ENCODE measurements at places on chromosomes 1 and 21. TPM values are rescaled to one million over a fixed set of nuclear protein-coding genes. Genes with fewer than 3 reads are reported as not detected.
A peak's percentile ranks its signal among the peaks of the same experiment; 100 is the strongest.

DNA sequence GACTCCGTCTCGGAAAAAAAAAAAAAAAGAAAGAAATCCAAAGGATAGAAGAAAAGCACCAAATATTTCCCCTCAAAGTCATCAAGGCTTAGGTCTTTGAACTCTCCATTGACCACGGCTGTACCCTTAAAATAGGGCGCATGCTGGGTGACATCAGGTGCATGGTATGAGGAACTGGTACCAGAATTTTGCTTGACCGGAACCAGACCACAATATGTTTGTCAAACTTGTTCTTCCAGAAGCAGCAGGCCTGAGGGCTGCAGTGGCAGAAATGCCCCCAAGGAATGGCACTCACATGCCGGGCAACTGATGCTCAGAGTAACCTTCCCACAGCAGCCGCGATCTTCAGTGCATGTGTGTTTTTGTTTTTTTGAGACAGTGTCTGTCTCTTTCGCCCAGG lies 21.0 kb downstream of the RCC1 start:
- DNase-seq = no peak

GRCh38 chr1:155185783-155186066 lies 12.1 kb downstream of the TRIM46 start:
- no peak for DNase-seq

GRCh38 chr1:219427989-219428388 lies 184.9 kb downstream of the ZC3H11B start:
- DNase-seq = no peak

DNA sequence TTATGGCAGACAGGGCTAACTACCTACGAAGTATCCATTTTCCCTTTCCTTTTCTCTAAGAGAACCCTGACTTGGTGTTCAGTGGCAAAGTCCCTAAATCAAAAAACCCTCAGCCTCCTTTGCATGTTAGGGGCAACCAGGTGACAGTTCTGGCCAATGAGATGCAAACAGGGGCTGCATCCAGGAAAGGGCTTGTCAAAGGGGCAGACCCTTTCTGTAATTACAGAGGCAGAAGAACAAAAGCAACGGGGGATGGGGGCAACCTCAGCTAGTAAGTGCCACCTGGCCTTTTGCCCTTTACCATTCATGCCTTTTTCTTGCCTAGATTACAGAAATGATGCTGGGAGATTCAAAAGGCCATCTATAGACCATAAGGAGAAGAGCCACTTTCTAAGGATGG lies 34.4 kb downstream of the GLUL start:
- DNase-seq = no peak

Gene TUT4
- total RNA-seq = 248 TPM

DNA sequence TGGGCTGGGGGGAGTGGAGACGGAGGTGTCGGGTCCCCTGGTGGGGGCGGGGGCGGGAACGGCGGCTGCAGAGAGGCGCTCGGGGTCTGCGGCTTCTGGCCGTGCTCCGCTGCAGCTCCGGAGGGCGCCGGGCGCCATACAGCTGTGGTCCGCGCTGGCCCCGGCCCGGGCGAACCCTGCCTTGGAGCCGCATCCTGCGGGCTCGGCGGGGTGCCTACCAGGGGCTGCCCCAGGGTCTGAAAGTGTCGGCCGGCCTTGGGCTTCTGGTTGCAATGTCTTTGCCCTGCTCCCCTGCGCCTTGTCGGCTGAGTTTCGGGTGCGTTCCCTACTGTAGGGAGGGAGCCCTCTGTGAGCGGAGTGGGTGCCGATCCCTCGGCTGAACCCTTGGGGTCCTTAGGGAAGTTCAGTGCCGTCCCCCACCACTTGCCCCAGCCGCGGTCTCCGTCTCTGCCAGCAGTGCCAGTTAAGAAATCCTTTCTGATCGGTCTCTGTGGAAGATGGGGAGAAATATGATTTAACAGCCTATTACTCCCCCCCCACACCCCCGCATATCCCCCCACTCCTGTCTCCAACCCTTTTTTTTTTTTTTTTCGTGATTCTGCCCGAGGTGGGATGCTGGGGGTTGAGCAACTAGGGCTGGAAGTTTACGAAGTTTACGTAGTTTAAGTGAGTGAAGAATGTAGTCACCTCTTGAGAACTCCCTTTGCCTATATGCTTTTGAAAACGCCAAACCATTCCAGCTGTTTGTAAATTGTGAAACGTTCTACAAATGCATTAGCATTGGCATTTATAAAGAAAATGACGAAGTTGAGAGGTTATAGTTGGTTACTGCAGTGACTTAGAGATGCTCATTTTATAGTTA lies 588 bp downstream of the NEXN start:
- peak; percentile 38 for DNase-seq

DNA sequence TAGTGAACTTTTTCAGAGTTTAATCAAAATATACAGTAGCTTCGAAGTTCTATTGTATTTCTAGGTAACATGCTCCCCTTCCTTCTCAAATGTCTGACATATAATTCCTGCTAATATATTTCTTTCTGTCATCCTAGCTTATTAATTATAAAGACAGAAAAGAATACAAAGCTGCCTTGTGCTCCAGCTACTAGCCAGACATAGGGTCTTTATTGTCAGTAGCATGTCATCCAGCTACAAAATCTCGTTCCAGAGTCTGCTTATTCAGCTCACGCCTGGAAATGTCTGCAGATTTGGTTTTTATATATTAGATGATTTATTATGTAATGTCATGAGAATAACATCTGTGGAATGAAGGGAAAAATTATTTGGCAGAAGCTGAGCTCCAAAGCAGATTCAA lies 1102.8 kb downstream of the BRINP3 start:
- DNase-seq = no peak

DNA sequence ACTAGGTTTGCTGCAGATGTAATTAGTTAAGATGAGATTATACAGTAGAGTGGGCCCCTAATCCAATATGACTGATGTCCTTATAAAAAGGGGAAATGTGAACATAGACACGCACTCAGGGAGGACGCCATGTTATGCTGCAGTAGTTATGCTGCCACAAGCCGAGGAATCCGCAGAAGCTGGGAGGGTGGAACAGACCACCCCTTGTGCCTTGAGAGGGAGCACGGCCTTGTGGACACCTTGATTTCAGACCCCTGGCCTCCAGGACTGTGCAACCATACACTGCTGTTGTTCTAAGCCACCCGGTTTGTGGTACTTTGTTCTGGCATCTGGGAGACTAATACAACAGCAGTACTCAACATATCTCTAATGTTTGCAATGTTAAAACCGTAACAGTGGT lies 57.9 kb upstream of the HIVEP3 start:
- DNase-seq = no peak

GRCh38 chr1:820962-821361 lies 102.8 kb upstream of the SAMD11 start:
- no peak for DNase-seq

Gene ICOSLG
- total RNA-seq = 124 TPM

GRCh38 chr1:200880212-200880611 lies 7.4 kb downstream of the GPR25 start:
- no peak for DNase-seq

Gene BSND
- total RNA-seq = not detected

- peak; percentile 13 for DNase-seq
Measured at GRCh38 chr1:62774971-62775595, 8.8 kb upstream of the ATG4C start.

Gene KLHDC8A
- 0.39 TPM for total RNA-seq

- no peak for DNase-seq
Measured at GRCh38 chr1:5837976-5838653, 154.1 kb downstream of the NPHP4 start.

DNA sequence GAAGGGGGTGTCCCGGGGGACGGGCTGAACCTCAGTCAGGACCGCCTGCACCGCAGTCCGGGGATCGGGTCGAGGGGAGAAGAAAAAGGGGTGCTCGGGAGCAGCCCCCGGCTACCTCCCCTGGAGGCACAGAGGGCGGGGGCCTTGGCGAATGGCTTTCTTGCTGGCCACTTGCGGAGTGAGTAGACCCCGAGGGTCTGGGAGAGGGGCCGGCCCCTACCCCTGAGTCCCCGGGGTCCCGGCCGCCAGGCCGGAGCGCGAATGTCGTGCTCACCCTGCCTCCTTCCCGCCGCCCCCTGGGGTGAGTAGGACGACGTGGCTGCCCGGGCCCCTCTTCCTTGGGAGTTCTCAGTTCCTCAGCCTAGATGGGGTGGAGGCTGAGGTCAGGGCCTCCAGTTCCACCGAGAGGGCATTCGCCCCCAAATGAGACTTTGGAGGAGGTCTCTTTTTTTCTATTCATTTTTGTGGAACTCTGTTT lies 113.0 kb downstream of the OSBPL9 start:
- no peak for DNase-seq

DNA sequence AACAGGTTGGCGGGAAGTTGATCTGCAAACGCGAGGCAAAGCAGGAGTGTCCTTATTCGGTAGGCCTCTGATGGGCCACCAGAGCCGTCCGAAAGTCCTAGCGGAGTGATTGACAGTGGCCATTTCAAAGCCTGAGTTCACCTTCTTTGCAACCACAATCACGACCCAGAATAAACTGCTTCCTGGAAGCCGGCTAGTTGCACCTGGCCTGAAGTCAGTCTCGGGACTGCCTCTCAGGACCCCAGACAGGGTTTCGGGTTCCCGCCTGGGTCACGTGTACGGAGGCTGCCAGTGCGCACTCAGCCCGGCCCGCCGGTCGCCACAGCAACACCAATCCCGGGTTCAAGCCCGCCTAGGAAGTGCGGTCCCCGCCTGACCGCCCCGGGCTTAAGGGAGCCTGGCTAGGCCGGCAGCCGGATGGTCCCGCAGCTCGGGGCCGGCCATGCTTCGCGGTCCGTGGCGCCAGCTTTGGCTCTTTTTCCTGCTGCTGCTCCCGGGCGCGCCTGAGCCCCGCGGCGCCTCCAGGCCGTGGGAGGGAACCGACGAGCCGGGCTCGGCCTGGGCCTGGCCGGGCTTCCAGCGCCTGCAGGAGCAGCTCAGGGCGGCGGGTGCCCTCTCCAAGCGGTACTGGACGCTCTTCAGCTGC lies at the start of gene TOR3A:
Gene TOR3A (plus strand): TSS at position 384 of the 646 bp plus-strand sequence. CDS start 59 bp downstream, at position 443.
- DNase-seq = peak; percentile 96

Gene NLRP3
- total RNA-seq = 1.4 TPM

- DNase-seq = no peak
Measured at GRCh38 chr1:75996196-75996595, 64.0 kb upstream of the ASB17 start.

- no peak for DNase-seq
Measured at GRCh38 chr21:42080788-42081083, 9.6 kb downstream of the UMODL1 start.

DNA sequence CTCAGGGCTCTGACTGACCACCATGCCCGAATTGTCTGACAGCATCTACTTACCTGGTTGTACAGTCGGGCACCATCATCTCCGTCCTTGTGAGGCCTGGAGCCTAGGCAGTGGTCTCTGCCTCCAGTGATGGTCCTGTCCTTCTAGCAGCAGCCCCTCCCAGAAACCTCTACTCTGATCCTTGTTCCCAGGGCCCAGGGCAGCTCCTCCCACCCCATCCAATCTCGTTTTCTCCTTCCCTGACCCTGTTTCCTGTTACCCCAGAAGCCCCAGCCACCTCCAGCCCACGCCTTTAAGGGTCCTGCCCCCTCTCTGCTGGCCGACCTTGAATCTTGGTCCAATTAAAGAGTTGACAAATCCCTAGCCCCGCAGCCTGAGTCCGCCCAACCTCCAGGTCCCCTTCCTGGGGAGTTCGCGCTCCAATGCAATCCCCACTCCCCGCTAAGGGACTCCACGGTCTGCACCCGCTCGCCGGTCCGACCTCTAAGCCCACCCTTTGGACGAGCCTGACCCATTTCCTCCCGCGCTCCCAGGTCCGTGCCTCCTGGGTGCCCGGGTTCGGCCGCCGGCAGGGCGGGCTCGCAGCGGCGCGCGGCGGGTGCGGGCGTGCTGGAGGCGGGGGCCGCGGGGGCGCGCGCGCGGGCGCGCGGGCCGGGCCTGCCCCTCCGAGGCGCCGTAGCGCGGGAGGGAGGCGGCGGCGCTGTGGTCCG lies at the start of gene B4GALT2:
Gene B4GALT2 (plus strand): TSS at position 660 of the 710 bp plus-strand sequence. CDS start 1,951 bp downstream, outside the sequence.
- peak; percentile 51 for DNase-seq

Gene FAAP20
- total RNA-seq = 73.0 TPM

GRCh38 chr1:184664042-184664660 lies 90.5 kb downstream of the EDEM3 start:
- peak; percentile 20 for DNase-seq

DNA sequence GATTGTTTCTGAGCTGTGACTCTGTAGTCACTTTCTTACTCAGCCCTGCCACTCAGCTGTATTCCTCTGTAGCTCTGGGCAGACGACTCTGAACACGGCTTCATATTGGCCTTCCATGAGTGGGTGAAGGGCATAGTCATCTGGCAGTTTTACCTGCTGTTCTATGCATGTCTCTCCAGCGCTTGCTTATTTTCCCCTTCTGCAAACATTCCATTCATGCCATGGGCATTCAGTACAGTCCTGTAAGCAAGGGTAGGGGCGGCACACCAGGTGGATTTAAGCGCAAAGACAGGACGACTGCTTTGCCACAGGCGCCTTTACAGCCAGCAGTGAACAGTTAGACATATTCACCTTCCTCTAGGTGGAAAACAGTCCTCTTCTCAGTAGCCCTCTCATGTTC lies 4.4 kb upstream of the WDR26 start:
- no peak for DNase-seq

Gene SZT2
- total RNA-seq = 193 TPM

Gene IGFN1
- total RNA-seq = not detected

DNA sequence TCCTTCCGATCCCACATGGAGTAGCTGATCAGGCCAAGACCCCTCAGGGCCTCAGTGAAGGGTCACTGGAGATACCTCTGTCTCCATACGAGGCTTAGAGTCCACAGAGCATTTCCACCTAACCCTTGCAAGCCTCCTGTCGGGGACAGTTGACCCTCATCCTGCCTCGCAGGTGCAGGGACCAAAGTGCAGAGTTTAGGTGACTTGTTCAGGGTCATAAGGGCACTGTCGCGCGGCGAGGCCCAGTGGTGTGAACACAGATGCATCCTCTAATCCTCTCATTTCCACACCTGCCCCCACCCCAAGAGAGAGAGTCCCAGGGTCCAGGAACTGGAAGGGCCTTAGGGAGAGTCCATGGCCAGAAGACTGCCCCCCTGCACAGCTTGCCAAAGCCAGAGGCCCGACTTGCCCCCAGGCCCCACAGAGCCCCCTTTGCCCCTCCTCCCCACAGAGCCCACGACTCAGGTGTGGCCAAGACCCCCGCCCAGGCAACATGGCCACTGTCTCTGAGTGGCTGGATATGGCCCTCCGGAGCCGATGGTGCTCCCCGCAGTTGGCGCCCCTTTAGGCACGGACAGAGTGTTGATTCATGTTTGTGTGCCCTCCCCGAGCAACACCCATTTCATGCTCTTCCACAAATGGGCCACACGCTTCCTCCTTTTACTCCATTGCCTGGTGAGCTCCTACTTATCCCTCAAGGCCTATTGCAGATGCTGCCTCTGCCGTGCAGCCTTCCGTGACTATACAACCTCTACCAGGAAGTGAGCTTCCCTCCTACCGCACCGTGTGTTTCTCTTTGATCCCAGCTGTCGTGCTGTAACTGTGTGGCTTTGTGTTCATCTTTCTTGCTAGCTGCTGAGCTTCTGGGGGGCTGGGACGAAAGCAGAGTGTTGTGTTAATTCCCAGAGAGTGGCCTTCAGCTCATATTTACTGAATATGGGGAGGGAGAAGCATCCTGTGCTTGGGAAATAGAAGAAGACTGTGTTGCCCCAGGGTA lies 1.7 kb downstream of the TRPM2 start:
- DNase-seq = peak; percentile 36

- DNase-seq = peak; percentile 90
Measured at GRCh38 chr1:13699936-13700520, at the start of gene PRDM2. Gene PRDM2, plus strand, starts transcription at chr1:13700188. Its CDS starts 15,418 bp downstream, at chr1:13715606.

- no peak for DNase-seq
Measured at GRCh38 chr1:86778569-86779239, 74.3 kb downstream of the SH3GLB1 start.

- no peak for DNase-seq
Measured at GRCh38 chr1:234981758-234982157, 146.9 kb downstream of the TOMM20 start.

Gene ODR4
- total RNA-seq = 17.2 TPM

Gene PGLYRP3
- total RNA-seq = not detected

Gene CHI3L2
- total RNA-seq = 6.8 TPM
